ENCODE measurements at places on chromosomes 7 and 10. TPM values are rescaled to one million over a fixed set of nuclear protein-coding genes. Genes with fewer than 3 reads are reported as not detected.

- H3K36me3 ChIP-seq = peaks cover 51% of the 10 kb centered on the region
- no peak for DNase-seq
- H3K27me3 ChIP-seq = no peaks in the 10 kb centered on the region
- peaks cover 43% of the 10 kb centered on the region for H3K4me1 ChIP-seq
- H3K4me3 ChIP-seq = no peak overlapping the region
Measured at GRCh38 chr10:103897241-103897774, 20.7 kb downstream of the STN1 start.

GRCh38 chr10:79057481-79058275 is 11.1 kb upstream of the ZMIZ1 start:
- H3K36me3 ChIP-seq = no peaks in the 10 kb centered on the region
- H3K27ac ChIP-seq = no peak overlapping the region
- no peak for DNase-seq
- no peaks in the 10 kb centered on the region for H3K4me1 ChIP-seq
- no peak overlapping the region for H3K4me3 ChIP-seq

DNA sequence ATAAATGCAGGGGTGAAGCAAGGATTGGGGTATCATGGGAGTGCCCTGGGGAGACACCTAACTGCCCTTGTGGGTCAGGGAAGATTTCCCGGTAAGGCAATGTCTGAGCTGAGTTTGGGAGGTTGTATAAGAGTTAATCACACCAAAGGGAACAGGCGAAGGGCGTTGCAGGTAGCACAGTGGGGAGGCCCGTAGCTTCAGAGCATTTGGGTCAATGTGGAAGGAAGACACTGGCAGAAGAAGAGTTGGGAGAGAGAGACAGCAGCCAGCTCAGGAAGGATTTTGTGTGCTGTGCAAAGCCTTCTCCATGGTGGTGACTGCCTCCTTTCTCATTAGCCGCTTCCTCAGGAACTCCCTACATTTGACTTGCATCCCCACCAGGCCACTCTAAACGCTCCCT is 80.8 kb upstream of the LEP start:
- H3K4me1 ChIP-seq = no peaks in the 10 kb centered on the region
- H3K4me3 ChIP-seq = no peak overlapping the region
- H3K27me3 ChIP-seq = peaks cover 60% of the 10 kb centered on the region
- DNase-seq = no peak
- H3K27ac ChIP-seq = no peak overlapping the region

GRCh38 chr10:47381103-47381395 is 3.0 kb downstream of the ZNF488 start:
- DNase-seq = no peak
- no peak overlapping the region for H3K4me3 ChIP-seq
- H3K27me3 ChIP-seq = peaks cover 5% of the 10 kb centered on the region
- H3K27ac ChIP-seq = no peak overlapping the region

The ANKRD61 gene
- polyA plus RNA-seq = not detected

The IDI2 gene
- polyA plus RNA-seq = 0.19 TPM

The MINDY3 gene
- 16.3 TPM for polyA plus RNA-seq

The SPDYE5 gene
- not detected for polyA plus RNA-seq

Measured in heart left ventricle (tissue), 16 donors.